Karpas-422 (cell line): ENCODE measurements at places on chromosomes 11 and 22.

- no peak for DNase-seq
Measured at GRCh38 chr11:30357872-30358271, 35.0 kb downstream of the ARL14EP start.

DNA sequence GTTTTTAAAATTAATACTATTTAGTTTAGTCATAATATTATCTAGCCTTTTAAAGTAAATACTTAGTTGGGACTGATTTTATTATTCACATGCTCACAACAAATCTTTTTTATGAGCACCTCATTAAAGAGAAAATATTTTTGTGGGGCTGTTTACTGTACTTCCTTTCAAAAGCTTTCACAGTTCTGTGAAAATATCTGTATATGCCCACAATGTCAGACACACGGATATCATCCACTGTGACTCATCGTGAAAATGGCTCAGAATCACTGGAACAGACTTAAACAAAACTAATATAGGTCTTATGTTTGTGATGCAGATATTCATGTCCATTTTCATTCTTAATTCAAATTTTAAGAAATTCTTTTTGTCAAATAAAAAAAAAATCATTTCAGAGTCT lies 305.2 kb downstream of the RAB38 start:
- DNase-seq: no peak

GRCh38 chr11:77107950-77108349 lies 5.3 kb downstream of the OMP start:
- DNase-seq: peak; percentile 47

DNA sequence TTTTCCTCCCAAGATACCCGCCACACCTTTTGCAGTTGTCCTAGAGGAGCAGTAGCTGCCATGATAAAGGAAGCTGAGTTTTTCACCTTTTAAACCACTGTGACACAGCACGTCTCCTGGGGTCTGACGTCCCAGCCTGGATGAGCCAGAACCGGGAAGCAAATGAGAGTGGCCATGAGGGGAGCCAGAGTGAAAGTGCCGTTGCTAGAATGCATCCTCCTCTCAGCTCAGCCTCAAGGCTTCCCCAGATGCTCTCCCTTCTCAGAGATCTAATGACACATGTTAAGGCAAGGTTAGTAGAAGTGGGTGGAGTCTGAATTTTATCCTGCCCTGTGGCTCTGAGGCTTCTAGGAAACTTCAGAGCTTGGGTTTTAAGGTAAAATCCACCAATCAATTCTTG lies 23.4 kb upstream of the HTR3A start:
- DNase-seq: no peak

DNA sequence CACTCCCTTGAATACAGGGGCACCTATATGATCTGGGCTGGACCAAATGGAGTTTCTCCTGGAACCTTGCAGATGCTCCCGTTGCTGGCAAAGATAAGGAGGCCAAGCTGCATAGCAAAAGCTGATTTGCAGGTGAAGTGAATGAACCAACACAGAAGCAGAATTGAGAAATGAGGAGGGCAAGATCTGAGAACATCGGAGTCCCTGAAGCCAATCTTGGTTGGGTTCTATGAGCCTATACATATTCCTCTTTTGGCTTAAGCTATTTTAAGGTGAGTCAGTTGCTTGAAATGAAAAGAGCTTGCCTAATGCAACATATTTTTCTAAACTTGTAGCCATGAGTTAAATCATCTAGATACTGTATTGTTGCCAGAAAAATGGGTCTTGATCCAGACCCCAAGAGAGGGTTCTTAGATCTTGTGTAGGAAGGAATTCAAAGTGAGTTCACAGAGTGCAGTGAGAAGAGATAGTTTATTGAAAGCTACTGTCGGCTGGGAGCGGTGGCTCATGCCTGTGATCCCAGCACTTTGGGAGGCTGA lies 23.5 kb downstream of the WEE1 start:
- peak; percentile 58 for DNase-seq

GRCh38 chr11:118437208-118438125 lies 1.2 kb downstream of the KMT2A start:
- DNase-seq: peak; percentile 56

DNA sequence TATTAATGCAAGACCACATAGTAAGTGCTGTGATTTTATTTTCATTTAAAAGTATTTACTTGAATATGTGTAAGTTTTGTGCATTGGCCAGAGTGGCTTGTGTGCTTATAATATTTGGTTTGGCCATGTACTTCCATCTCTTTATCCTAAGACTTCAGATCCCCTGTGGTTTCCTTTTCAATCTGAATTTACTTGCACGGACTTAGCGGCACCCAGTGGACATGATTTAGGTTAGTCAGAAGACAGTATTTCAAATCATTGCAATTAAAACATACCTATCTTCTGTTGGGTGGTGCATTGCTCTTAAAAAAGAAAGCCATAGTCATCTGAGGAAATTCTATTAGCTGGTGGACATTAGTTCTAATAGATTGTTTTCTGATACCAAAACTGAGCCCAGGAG lies 30.7 kb downstream of the PIWIL4 start:
- DNase-seq: no peak

DNA sequence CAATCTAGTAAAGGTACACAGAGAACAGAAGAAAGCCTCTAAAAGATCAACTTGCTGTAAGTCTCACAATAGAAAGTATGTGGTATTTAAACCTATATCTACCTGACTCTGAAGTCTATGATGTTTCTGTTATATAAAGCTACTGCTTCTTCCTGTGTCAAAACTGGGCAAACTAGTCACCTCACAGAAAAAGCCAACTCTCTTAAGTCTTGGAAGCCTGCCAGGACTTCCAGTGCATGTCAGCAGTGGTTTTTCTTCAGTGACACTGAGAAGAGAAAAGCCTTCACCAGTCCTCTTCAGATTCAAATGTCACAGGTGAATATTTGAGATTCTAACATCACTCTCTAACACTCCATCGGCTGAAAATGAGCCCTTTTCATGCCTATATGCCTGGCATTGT lies 808.0 kb downstream of the DLG2 start:
- no peak for DNase-seq

- no peak for DNase-seq
Measured at GRCh38 chr11:2121227-2122130, 17.7 kb downstream of the IGF2 start.

DNA sequence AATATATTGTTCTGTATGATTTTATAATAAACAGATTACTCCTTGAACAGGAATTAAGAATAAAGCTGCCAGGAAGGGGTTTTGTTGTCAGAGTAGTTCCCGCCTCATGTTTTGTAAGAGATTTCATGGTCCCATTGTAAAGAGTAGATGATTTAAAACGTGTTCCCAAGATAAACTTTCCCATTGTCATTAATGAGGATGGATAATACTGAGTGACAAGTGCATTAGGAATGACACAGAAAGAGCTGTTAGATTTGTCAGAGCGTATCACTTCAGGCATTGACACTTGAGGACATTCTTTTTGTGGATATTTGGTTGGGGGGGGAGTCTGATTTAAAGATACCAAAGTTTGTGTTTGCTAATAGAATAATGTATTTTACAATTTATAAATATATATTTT lies 147.0 kb downstream of the PAX6 start:
- DNase-seq: no peak

- DNase-seq: no peak
Measured at GRCh38 chr11:36027731-36028130, 83.9 kb downstream of the LDLRAD3 start.

- DNase-seq: no peak
Measured at GRCh38 chr22:45650721-45651120, 20.9 kb upstream of the ATXN10 start.

DNA sequence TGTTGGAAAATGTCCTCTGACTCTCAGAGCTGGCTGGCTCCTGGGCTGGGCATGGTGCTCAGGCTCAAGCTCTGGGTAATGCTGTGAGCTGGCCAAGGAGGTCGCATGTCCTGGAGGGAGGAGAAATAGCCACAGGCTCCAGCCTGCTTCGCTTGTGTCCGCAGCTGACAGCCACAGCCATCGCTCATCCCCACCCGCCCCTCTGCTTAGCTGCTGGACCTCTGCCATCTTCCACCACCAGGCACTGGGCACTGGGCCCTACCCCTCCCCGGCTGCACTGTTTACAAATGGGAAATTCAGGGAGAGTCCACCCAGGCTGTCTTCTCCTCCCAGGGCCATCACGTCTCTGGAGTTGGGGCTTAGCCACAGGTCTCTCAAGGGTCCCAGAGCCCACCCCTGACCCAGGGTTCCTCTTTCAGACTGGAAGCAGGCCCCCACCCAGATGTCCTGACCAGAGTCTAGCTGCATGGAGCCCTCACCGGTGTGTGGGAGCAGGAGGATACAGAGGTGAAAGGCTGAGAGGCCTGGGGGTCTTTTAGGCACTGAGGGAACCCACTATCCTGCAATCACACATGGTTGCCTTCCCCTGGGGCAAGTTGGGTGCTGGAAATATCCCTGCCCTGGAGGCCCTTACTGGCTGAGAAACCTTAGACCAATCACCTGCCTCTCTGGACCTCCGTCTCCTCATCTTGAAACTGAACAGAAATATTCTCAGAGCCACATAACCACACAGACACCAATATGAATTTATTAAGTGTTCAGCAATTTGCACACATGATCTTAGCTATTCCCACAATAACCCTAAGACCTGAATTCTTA lies 62.7 kb downstream of the CD82 start:
- DNase-seq: no peak

DNA sequence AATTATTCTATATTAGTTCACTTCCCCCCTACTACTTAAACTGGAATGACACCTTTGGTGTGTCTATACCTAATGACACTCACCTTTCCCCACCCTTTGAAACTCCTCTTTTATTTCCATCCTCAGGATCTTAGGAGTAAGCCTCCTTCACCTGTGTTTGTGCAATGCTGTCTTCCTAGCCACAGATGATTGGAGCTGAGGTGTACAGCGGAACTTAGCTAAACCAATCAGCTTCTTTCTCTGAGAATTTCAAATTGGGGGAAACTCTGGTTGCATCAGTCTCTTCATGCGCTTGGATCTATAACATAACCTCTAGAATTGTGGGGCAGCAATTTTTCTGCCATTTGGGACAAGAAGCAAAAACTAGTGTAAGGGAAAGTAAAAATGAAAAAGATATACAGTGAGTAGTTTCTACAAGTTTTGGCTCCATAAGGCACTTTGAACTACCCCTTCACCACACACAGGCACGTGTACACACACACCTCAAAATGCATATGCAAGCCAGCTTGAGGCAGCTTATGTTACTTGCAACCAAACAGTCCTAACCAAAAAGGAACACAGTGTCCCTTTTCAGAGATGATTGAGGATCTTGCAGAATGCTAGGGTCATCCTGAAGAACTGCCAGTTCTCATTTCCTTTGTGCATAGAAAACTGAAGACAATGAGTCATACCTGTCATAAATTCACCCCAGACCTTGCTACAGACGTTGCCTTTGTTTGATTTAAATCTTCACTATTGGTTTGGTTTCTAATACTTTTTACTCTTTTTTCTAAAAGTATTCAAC lies 36.0 kb upstream of the LDLRAD3 start:
- no peak for DNase-seq

DNA sequence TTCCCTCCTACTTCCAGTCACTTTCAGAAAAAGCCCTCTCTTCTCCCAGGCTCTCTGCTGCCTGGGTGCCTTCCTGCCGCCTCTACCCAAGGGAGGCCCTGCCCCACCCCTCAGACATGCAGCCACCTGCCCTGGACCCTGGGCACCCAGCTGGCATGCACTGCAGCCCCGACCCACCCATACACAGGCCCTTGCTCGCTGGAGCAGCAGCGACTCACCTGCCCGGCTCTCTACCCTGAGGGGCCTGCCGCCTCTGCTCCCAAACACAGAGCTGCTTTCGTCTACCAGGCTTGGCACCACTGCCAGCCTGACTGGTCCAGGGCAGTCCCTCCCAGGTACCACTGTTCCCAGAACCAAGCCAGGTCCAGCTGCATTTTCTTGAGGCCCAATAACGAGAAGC lies 1.2 kb upstream of the TSSK2 start:
- no peak for DNase-seq

- no peak for DNase-seq
Measured at GRCh38 chr22:26643418-26644100, 13.8 kb upstream of the MIAT start.

- no peak for DNase-seq
Measured at GRCh38 chr11:93917673-93918072, 67.3 kb upstream of the VSTM5 start.

GRCh38 chr11:93054279-93054678 lies 84.8 kb downstream of the MTNR1B start:
- no peak for DNase-seq
